ENCODE measurements at places on chromosomes 7 and 10. TPM values are rescaled to one million over a fixed set of nuclear protein-coding genes. Genes with fewer than 3 reads are reported as not detected.

- H3K27me3 ChIP-seq = no peaks in the 10 kb centered on the region
- H3K27ac ChIP-seq = no peak overlapping the region
- no peak overlapping the region for H3K4me3 ChIP-seq
- H3K36me3 ChIP-seq = no peaks in the 10 kb centered on the region
These were observed 44.4 kb downstream of the GOLGA7B start for GRCh38 chr10:97894092-97894491.

- H3K36me3 ChIP-seq = no peaks in the 10 kb centered on the region
- H3K27ac ChIP-seq = no peak overlapping the region
- no peak for DNase-seq
- H3K27me3 ChIP-seq = no peaks in the 10 kb centered on the region
- H3K4me3 ChIP-seq = no peak overlapping the region
These were observed 235.1 kb downstream of the ARHGAP21 start for GRCh38 chr10:24488631-24489030.

DNA sequence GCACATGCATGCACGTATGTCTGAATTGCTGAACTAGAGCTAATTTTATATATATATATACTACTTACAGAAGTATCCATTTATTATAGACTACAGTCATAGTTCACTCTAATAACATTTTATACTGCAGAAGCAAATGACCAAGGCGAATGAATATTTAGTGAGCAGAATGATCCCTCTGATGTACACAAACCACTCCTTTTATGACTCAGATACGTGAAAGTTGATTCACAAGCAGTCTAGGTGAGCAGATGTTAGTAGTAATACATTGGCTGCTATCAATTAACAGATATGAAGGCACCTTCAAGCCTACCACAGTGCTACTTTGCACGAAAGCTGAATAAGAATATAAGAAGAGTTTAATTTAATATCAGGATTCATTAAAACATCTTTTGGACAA, 10.4 kb downstream of the GPAM start:
- H3K36me3 ChIP-seq = no peaks in the 10 kb centered on the region
- no peaks in the 10 kb centered on the region for H3K4me1 ChIP-seq
- H3K4me3 ChIP-seq = no peak overlapping the region
- H3K27ac ChIP-seq = no peak overlapping the region

DNA sequence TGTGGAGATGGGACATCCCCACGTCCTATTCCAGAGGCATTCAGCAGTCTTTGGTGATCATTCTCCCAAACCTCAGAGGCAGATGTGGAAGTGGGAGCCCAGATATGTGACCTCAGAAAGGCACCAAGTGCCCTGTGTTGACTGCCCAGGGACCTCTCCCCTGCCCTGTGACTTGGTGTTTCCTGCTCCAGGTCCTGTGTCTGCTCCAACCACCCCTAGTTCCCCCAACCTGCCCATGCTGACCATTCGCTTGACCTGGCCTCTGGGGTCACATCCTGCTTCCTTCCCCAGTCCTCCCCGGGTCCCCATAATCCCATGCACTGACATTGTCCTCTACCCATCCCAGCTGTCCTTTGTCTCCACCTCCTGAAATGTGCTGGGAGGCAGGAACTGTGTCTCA, 7.6 kb downstream of the CYP26A1 start:
- H3K4me1 ChIP-seq = no peaks in the 10 kb centered on the region
- H3K27ac ChIP-seq = no peak overlapping the region
- DNase-seq = no peak

GRCh38 chr10:99403674-99404073, 26.8 kb downstream of the GOT1 start:
- no peak for DNase-seq
- H3K27ac ChIP-seq = no peak overlapping the region
- H3K36me3 ChIP-seq = no peaks in the 10 kb centered on the region
- no peak overlapping the region for H3K4me3 ChIP-seq

GRCh38 chr10:18308600-18308999, 168.4 kb downstream of the CACNB2 start:
- no peaks in the 10 kb centered on the region for H3K36me3 ChIP-seq
- no peak overlapping the region for H3K27ac ChIP-seq
- H3K4me3 ChIP-seq = no peak overlapping the region
- DNase-seq = no peak

GRCh38 chr10:18312374-18313139, 172.3 kb downstream of the CACNB2 start:
- no peaks in the 10 kb centered on the region for H3K36me3 ChIP-seq
- DNase-seq = peak; percentile 56
- H3K27ac ChIP-seq = peak overlapping the region; percentile 46
- H3K27me3 ChIP-seq = no peaks in the 10 kb centered on the region
- H3K4me1 ChIP-seq = peaks cover 12% of the 10 kb centered on the region

- peaks cover 4% of the 10 kb centered on the region for H3K4me1 ChIP-seq
- no peaks in the 10 kb centered on the region for H3K36me3 ChIP-seq
- H3K4me3 ChIP-seq = peak within 1 kb of the TSS; percentile 42
- peak within 1 kb of the TSS; percentile 45 for H3K27ac ChIP-seq
These were observed at the start of gene NRCAM for GRCh38 chr7:108455998-108456677. NRCAM (minus strand) TSS chr7:108456436; CDS start chr7:108240064, 216,372 bp downstream.

GRCh38 chr10:123642697-123643096, 23.5 kb upstream of the GPR26 start:
- H3K4me3 ChIP-seq = no peak overlapping the region
- H3K36me3 ChIP-seq = no peaks in the 10 kb centered on the region
- no peaks in the 10 kb centered on the region for H3K4me1 ChIP-seq
- DNase-seq = no peak
- no peaks in the 10 kb centered on the region for H3K27me3 ChIP-seq

DNA sequence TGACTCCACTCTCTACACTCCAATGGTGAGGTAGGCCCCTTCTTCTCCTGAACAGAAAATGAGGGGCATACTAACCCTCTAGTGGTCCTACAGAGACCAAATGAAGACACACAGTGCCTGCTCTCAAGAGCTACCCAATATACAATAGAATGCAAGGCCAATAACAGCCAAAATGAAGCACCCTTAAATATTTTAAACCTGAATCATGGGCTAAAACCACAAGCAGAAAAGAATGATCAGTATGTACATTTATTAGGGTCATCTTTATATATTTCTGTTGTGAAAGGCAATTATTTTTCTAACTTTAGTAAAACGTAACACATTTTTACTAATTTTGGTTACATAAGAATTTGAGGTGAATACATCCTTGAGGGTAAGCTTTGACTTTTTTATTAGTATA, 49.9 kb upstream of the COL1A2 start:
- no peak overlapping the region for H3K27ac ChIP-seq
- H3K4me3 ChIP-seq = no peak overlapping the region
- H3K27me3 ChIP-seq = no peaks in the 10 kb centered on the region
- H3K36me3 ChIP-seq = no peaks in the 10 kb centered on the region
- no peak for DNase-seq

- DNase-seq = no peak
- no peak overlapping the region for H3K27ac ChIP-seq
- H3K36me3 ChIP-seq = no peaks in the 10 kb centered on the region
- H3K4me3 ChIP-seq = no peak overlapping the region
- H3K4me1 ChIP-seq = no peaks in the 10 kb centered on the region
- no peaks in the 10 kb centered on the region for H3K27me3 ChIP-seq
These were observed 29.5 kb downstream of the BAG3 start for GRCh38 chr10:119680650-119681081.

- H3K27me3 ChIP-seq = no peaks in the 10 kb centered on the region
- H3K4me1 ChIP-seq = no peaks in the 10 kb centered on the region
- no peaks in the 10 kb centered on the region for H3K36me3 ChIP-seq
These were observed 14.1 kb upstream of the LAMB1 start for GRCh38 chr7:108016841-108017775.

DNA sequence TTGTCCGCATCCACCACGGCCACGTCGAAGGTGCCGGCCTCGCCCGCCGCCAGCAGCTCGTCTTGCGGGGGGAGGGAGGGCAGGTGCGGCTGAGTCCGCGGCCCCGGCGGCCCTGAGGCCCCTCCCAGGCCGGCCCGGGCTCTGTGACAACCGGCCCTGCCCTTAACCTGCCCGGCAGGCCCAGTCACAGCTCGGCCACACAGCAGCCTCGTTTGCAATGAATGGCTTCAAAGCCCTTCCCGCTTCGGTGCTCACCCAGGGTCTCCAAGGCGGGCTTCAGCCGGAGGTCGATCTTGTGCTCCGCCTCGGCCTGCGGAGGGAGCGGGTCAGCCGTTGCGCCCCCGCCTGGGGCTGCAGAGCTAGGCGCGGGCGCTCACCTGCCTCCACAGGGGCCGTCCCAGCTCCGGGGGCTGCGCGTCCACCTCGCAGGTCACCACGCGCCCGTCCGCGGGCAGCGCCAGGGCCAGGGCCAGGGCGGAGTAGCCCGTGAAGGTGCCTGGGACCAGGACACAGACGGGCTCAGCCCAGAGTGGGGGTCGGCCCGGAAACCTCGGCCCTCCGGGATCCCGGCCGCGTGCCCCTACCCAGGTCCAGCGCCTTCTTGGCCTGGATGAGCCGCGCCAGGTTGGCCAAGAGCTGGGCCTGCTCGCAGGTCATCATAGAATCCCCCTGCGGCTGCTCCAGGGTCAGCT, 928 bp downstream of the COMTD1 start:
- DNase-seq = peak; percentile 38
- peaks cover 4% of the 10 kb centered on the region for H3K4me1 ChIP-seq
- H3K27ac ChIP-seq = peak overlapping the region; percentile 19
- peak overlapping the region; percentile 63 for H3K4me3 ChIP-seq

GRCh38 chr10:85266808-85267207, 938.4 kb downstream of the CCSER2 start:
- H3K4me3 ChIP-seq = no peak overlapping the region
- H3K27me3 ChIP-seq = no peaks in the 10 kb centered on the region
- H3K36me3 ChIP-seq = no peaks in the 10 kb centered on the region
- no peak overlapping the region for H3K27ac ChIP-seq
- no peaks in the 10 kb centered on the region for H3K4me1 ChIP-seq

DNA sequence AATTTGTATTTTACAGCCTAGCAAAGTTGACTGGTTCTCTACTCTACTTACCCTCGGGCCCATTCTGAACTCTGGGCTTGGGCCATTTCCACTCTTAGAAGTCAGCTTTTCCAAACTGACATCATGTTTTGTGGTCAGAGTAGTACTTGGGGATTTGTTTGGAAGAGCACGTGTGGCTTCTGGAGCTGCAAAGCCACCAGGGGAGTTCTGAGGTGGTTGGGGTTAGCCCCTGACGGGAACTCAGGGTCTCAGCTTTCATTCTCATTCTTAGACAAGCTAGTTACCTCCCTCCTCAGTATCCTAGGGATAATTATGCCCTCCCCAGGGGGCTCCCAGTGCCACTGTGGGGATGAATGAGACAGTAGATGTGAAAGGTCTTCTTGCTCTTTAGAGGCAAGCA, 647.7 kb upstream of the GALNT17 start:
- no peaks in the 10 kb centered on the region for H3K27me3 ChIP-seq
- no peak for DNase-seq
- no peaks in the 10 kb centered on the region for H3K36me3 ChIP-seq

DNA sequence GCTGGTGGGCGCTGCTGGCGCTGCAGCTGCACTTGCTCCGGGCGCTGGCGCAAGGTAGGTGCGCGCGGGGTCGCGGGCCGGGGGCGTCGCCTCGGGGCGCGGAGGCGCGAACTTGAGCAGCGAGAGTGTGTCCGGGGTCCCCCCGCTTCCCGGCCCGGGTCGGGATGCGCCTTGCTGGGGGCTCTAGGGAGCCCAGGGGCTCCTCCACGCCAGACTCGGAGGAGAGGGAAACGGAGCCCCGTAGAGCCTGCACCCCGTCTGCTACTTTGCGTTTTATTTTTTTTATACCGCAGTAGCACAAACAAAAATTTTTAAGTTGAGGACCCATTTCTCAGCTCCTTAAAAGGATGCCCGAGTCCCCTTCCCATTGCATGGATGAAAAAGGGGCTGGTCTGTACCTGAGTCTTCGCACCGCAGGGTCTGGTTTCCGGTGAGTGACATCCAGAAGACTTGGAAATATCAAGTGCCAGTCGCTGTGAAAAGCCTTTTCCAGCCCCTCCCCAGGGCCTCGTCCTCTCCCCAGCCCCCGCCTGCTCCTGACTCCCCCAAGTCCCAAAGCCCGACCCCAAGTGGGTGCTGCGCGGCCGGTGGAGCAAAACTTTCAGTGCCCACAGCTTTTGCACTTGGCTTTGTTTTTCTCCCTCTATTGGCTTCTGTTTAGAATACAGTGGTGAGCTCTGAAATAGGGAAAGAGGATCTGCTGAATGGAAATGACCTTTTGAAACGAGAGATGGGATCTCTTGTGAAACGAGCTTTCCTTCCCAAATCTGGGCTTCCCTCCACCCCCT, 973 bp downstream of the SDK1 start:
- H3K4me1 ChIP-seq = peaks cover 4% of the 10 kb centered on the region
- H3K4me3 ChIP-seq = peak overlapping the region; percentile 38
- no peaks in the 10 kb centered on the region for H3K27me3 ChIP-seq
- peak; percentile 20 for DNase-seq

DNA sequence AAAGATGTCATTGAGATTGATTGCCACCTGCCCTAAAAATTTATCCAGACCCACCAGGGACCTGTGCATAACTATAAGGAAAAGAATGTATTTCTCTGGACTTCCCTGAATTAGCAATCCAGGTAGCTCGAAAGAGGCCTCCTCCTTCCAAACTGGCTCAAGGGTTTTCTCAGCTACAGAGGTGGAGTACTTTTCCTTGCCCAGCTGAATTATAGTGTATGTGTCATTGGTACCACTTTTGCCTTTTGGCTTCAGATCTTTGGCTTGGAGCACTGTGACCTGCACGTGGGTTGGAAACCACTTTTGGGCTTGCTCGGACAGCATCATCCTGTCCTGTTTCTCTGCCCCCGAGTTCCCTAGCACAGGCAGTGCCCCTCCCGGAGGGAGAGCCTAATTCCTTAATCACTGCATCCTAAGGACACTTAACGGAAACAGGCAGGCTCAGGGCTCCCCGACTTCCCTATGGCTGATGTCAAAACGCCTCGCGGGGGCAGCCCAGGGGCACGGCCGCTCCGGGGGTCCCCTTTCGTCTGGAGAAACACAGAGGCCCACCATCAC, 825 bp downstream of the RAB11FIP2 start:
- peak overlapping the region; percentile 89 for H3K4me3 ChIP-seq
- H3K27ac ChIP-seq = peak overlapping the region; percentile 94
- no peaks in the 10 kb centered on the region for H3K36me3 ChIP-seq
- no peaks in the 10 kb centered on the region for H3K27me3 ChIP-seq

CYP26A1 gene
- not detected for total RNA-seq

SSC4D gene
- total RNA-seq = 1.8 TPM

CCDC7 gene
- 74.5 TPM for total RNA-seq

CHRM2 gene
- 0.31 TPM for total RNA-seq

FAM53B gene
- total RNA-seq = 125 TPM

ARHGEF35 gene
- total RNA-seq = 1.3 TPM

OR13A1 gene
- 0.79 TPM for total RNA-seq

TMEM139 gene
- total RNA-seq = 1.1 TPM

GIMAP4 gene
- total RNA-seq = 5.8 TPM

OPN4 gene
- total RNA-seq = not detected

ZNF467 gene
- total RNA-seq = 2.4 TPM

Data from testis (tissue), 5 donors.